T follicular helper cell (primary cell): ENCODE measurements at places on chromosomes 4 and X.

GRCh38 chr4:48138511-48138910 lies 4.5 kb upstream of the TXK start:
- DNase-seq: no peak

DNA sequence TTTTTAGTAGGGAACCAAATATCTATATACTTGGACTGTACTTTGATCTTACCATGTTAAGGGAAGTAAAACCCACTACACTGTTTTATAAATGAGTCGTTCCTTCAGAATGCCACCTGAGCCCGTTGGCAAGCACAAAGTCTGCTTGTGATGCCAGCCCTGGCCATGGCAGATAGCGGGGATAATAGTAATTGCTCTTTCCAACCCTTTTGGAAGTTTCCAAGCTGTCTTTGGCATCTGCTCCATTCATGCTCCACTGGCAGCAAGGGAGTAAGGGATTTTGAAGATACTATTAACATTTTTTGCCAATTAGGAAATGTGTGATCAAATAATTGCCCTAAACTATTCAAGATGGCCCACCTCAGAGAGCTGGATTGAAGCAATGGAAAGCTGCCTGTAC lies 689.2 kb upstream of the SLIT2 start:
- DNase-seq: no peak

DNA sequence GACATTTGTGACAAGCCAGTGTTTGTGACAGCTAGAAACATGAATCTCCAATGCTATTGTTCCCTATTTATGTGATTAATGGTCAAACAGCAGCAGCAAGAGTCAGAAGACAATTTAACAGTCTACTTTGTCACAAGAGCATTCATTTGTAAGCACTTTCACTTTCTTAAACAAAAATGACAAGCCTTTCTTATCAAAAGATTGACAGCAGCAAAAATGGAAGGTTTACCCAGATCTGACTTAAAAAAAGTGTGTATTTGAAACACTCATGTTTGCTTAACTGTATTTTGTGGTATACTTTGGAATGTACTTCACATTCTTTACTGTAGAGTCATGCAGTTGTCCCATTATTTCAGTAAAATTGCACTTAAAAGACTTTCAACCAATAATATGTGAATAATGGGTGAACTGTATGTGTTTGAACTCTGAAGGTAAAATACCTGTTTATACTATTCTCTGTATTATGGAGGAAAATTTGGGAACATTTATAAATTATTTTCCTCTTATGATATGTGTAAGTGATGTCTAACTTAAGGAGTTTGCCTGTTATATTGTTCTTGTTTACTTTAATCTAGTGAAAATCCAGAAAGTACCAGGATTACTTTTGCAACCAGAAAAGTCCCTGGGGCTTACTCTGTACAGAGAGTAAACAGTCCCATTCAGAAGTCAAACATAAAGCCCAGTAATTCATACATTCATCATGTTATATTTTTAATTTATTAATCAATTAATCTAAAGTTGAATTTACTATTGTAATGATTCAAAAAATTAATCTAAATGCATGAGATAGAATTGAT lies 314.9 kb upstream of the TRAM1L1 start:
- DNase-seq: no peak

GRCh38 chr4:169084954-169085353 lies 74.9 kb upstream of the CBR4 start:
- DNase-seq: no peak

- no peak for DNase-seq
These were observed 199.9 kb downstream of the TMA16 start for GRCh38 chr4:163694385-163694784.

GRCh38 chr4:73257651-73258435 lies 755 bp downstream of the ANKRD17 start:
- no peak for DNase-seq

DNA sequence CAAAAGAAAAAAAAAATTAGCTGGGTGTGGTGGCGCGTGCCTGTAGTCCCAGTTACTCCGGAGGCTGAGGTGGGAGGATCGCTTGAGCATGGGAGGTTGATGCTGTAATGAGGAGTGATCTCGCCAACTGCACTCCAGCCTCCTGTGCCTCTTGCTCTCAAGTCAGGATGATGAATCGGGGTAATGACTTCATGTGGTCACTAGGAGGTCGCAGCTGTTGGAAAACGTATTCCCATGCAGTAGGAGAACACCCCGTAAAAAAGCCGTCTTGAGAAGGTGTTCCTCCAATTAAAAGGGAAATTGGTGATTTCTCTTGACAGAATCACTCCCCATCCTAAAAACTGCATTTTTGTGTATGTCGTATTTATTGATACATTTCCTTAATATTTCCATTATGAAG lies 2.2 kb downstream of the CCNB3 start:
- no peak for DNase-seq

DNA sequence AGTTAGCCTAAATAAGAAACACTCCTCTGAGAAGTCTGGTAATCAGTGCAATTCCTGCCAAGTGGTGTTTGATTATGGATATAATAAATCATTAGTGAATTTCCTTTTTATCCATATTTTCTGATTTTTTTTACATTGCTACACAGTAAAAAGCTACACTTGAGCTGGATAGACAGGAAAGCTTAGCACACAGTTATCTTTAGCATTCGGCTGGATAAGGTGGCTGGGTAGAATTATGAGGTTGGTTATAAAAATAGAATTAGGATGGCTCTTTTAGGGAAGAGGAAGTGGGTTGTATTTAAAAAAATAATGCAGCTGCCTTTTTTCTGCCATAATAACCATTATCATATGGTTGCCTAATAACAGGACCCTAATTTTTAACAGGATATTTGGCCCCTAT lies 460.6 kb downstream of the NAF1 start:
- DNase-seq: no peak

DNA sequence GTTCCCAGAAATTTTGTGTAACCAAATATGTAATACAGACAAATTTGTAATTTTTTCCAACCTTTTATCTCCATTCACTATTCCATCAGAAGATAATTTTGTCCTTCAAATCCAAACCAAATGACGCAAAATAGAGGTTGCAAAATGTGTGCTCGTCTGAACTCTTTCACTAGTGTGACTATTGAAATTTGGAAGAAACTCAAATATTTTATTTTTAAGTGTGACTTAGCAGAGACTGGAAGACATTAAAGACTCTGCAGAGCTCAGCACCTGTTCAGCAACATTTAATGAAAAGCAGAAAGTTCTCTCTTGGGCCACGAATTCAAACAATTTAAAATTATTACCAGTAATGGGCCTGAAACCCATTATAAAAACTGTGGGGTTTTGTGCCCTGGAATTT lies 30.0 kb upstream of the APELA start:
- no peak for DNase-seq

DNA sequence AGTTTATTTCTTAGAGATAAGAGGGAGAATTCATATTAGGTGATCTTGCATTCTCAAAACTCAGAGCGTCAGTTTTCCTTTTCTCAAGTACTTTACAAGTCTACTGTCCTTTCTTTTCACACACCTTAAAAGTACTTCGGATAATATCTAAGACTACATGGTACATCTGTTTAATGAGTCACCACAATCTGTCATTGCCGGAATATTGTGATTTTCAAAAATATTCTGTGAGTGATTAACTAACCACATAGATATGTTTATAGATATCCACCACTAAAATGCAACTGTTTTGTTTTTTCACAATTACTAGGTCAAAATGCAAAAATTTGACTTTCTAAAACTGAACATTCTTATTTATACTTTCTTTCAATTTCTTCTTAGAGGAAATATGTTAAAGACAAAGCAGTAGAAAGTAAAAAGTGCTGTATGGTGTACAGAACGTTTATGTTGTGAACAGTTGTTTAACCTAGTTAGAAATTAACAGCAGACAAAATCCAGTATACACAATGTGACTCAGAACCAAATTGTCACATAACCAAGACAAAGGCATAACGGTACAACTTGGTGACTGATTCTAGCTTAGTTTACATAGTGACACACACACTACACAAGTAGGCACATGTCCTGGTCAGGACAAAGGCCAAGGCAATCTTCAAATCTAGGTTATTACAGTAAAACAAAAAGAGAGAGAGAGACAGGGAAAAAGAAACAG lies 482.9 kb downstream of the NAF1 start:
- no peak for DNase-seq

- no peak for DNase-seq
These were observed 25.4 kb downstream of the C4orf50 start for GRCh38 chr4:5992828-5993321.

DNA sequence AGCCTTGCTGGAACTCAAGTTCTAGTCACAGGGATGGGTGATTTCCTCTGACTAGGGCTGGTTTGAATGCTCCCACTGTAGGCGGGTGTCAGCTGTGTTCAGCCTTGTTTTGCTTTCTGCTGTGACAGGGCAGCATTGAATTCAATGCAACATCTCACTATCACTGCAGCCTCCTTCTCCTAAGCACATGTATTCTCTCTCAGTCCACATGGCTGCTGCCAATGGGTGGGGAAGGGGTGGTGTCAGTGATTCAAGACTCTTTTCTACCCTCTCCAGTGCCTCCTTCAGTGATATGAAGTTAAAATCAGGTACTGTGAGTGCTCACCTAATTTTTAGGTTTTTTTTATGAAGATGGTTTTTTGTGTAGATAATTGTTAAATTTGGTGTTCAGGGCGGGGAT lies 46.3 kb downstream of the COL4A5 start:
- no peak for DNase-seq

GRCh38 chr4:125911481-125911880 lies 596.7 kb downstream of the FAT4 start:
- no peak for DNase-seq

DNA sequence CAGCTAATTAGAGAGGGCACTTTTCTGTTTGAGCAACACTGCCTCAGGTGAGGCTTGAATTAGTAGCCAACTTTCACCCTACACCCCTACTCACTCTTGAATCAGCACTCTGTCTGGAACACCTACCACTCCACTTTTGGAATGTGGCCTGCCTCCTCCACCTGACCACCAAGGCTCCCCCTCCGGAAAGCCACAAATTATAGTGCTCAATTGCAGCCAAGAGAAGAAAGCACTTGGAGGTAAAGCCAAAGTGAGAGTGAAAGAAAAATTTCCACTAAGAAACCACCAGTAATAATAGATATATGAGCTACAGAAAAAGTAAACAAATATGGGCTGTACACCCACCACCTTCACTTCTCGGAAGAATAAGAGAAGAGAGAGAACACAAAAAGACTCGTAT lies 41.1 kb downstream of the PPP3CA start:
- no peak for DNase-seq

GRCh38 chr4:171876636-171877035 lies 63.4 kb downstream of the GALNTL6 start:
- DNase-seq: no peak

DNA sequence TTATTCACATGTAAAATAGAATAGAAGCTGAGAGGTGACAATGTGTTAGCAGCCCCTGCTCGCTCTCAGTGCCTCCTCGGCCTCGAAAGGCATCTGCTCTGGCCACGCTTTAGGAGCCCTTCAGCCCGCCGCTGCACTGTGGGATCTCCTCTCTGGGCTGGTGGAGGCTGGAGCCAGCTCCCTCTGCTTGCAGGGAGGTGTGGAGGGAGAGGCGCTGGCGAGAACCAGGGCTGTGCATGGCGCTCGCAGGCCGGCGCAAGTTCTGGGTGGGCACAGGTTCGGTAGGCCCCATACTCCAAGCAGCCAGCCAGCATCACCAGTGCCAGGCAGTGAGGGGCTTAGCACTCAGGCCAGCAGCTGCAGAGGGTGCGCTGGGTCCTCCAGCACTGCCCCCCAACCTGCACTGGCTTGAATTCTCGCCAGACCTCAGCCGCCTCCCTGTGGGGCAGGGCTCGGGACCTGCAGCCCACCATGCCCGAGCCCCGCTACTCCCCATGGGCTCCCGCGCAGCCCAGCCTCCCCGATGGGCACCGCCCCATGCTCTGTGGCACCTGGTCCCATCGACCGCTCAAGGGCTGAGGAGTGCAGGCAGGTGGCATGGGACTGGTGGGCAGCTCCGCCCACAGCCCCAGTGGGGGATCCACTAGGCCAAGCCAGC lies 1346.7 kb upstream of the IGFBP7 start:
- no peak for DNase-seq

GRCh38 chr4:159455675-159456237 lies 352.9 kb downstream of the RAPGEF2 start:
- DNase-seq: no peak

- DNase-seq: no peak
These were observed 34.0 kb upstream of the TBC1D9 start for GRCh38 chr4:140790171-140790570.

DNA sequence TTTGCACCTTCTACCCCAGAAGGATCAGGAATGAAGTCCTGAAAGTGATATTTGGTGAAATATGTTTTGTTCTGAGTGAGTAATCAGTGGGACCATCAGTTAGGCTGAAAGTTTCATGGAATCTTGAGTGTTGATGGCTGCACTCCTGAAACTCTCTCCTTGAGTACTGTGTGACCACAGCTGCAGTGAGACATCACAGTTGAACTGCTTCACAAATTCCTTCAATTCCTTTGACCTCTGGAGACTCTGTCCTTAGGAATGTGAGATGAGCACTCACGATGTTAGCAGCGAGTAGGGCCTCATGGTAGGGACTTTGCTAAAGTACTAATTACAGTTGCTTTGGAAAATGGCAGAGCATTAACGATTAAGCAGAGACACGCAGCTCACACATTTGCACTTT lies 142.9 kb upstream of the SLC4A4 start:
- DNase-seq: no peak

GRCh38 chrX:15242899-15243555 lies 26.9 kb downstream of the ASB9 start:
- DNase-seq: peak; percentile 17

- no peak for DNase-seq
These were observed 36.4 kb downstream of the F9 start for GRCh38 chrX:139566981-139567380.

DNA sequence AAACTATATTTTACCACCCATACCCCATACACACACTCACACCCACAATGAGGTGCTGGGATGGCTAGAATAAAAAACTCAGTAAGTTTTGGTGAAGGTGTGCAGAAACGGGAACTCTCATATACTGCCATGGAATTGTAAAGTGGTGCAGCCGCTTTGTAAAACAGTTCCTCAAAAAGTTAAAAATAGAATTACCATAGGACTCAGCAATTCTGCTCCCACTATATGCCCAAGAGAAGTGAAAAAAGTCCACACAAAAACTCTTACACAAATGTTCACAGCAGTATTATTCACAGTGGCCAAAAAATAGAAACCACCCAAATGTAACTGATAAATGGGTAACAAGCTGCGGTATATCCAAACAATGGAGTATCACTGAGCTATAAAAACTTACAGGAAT lies 6.5 kb downstream of the CENPU start:
- no peak for DNase-seq

DNA sequence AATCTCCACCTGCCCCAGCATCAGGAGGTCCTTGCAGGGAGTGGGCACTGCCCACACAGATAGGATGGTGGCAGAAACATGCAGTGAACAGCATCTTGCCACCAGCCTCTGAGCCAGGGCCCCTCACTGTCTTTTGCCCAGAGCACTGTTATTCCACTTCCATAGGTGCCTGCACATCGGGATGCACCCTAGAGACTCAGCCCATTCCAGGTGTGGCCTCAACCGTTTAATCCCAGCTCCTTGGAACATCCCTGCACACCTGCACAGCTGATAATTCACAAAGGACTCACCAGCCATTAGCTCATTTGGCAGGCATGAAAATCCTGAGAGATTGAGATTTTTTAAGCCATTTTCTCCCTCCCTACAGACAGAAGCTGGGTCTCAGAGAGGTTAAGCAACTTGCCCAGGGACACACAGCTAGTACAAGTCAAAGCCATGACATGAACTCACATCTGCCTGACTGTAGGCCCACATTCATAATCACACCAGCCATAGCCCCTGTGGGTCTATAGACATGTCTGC lies 116.3 kb downstream of the EFNB1 start:
- no peak for DNase-seq

GRCh38 chr4:142567620-142568451 lies 278.3 kb downstream of the INPP4B start:
- DNase-seq: no peak
